Anterior cingulate cortex (tissue), 58 donors: ENCODE measurements at places on chromosomes 7 and 10.

GRCh38 chr10:68133523-68133922, 24.2 kb downstream of the MYPN start:
- DNase-seq, result no peak

GRCh38 chr10:88115968-88116367, 252.5 kb downstream of the PTEN start:
- DNase-seq, result no peak

DNA sequence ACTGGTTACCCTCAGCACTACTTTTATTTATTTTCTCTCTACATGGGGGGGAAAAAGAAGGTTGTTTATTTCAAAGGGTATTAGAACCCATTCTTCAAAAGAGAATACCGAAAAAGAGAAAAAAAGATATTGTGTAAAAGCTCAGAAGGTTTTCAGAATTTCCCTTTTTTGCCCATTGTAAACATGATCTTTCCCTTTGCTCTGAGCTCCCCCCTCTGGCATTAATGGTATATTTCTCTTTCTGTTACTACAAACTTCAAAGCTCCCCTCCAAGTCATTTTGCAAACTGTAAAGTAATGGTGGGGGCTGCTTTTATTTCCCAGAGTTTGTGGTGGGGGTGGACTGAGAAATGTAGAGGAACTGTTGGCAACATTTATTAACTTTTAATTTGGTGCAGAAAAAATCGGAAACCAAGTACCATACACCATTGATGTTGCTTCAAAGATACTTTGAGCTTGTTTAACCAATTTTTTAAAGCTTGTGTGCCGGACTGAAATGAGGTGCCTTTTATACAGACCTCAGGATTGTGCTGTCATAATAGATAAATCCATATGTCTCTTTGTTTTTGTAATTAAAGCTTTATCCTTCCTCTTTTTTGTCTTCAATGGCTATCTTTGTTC, 181.5 kb downstream of the EXOC4 start:
- no peak for DNase-seq

- no peak for DNase-seq
Measured at GRCh38 chr7:143239813-143240212, 18.0 kb downstream of the TAS2R40 start.

DNA sequence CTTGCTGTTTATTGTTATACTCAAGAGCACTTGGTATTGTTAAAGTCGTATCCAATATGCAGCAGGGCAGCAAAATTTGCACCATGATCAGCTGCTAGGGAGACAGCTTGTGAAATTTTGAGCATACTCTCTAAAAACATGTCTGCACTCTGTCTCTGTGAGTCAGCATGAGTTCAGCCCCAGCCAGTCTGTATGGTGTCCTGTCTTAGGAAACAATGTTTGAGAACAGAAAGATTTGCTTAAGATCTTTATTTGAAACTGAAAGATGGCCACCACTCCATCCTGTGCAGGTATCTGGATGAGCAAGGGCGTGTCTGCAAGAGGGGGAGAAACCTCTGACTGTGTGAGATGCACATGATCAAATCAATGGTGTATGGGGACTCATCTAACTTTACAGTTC, 97.1 kb downstream of the GNAI1 start:
- no peak for DNase-seq

GRCh38 chr10:99062591-99062990, 173.1 kb downstream of the HPSE2 start:
- no peak for DNase-seq

DNA sequence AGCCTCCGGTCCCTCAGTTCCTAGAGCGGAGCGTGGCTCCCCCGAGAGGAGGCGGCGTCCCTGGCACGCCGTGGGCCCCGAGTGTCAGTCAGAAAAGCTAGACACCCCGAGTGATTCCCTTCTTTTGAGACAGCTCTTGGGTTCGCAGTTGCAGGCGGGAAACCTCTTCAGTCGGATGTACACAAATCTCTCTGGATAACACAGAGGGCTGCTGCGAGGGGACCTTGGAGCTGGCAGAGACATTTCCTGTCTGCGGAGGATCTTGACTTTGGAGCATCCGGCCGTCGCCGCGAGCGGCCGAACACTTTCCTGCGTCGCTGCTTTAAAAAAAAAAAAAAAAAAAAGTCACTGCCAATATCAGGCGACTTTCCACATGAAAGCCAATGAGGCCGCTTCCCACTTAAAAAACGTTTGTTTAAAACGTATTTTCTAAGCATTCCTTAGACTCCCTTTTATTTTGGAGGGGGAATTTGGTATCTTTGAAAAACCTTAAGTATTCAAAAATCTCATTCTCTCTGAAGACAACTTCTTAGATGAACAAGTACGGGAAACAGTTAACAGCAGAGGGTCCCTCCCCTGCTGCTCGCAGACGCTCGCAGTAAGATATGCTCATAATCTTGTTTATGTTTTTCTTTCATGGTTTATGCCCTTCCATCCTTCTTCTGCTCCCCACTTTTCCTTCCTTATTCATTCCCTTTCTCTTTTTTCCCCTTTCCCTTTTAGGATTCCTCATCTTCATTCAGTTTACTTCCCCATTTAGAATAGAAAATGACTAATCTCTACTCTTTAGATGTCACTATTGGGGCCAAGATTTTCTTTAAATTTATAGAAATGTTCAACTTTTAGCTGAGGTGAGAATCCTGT, 10.0 kb downstream of the HHEX start:
- no peak for DNase-seq

- no peak for DNase-seq
Measured at GRCh38 chr10:17330501-17330900, 102.5 kb downstream of the VIM start.

GRCh38 chr7:111138193-111138569, 47.3 kb downstream of the LRRN3 start:
- DNase-seq, result no peak

DNA sequence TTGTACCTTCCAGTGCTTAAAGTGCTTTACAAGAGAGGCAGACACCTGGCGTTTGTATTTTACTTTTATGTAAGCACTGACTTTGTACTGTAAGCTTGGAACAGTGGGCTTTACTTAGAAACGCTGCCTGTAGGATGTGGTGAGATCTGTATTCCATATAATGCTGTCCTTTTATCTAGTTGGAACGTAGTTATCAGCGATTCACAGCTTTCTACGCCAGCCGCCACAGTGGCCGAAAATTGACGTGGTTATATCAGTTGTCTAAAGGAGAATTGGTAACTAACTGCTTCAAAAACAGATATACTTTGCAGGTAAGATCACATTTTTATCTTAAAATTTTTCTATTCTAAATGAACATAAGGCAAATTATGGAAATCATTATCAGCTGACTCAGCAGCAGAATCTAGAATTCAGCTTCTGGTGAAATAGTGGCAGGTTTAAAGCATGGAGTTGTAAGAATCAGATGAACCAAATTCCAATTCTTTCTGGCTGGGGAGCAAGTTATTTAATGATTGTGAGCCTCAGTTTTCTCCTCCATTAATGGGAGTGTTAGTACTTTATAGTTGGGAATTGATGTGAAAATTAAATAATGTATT, 91.5 kb downstream of the CUL1 start:
- no peak for DNase-seq

DNA sequence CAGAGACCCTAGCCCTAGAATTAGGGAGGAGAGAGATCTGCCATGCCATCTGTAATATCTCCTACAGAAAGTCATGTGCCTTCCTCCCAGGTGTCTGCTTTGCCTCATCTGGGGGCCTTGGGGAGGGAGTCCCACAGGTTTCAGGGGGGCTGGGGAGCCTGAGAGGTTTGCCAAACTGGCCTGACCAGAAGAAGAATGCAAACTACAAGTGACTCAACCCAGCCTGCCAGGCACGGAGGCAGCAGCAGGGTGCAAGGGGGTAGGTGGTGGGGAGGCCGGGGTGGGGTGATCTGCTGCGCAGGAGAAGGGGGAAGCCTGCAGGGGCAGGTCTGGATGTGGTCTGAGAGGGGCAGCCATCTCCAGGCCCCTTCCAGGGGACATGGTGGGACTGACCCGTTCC, 9.6 kb upstream of the TRIM8 start:
- no peak for DNase-seq

DNA sequence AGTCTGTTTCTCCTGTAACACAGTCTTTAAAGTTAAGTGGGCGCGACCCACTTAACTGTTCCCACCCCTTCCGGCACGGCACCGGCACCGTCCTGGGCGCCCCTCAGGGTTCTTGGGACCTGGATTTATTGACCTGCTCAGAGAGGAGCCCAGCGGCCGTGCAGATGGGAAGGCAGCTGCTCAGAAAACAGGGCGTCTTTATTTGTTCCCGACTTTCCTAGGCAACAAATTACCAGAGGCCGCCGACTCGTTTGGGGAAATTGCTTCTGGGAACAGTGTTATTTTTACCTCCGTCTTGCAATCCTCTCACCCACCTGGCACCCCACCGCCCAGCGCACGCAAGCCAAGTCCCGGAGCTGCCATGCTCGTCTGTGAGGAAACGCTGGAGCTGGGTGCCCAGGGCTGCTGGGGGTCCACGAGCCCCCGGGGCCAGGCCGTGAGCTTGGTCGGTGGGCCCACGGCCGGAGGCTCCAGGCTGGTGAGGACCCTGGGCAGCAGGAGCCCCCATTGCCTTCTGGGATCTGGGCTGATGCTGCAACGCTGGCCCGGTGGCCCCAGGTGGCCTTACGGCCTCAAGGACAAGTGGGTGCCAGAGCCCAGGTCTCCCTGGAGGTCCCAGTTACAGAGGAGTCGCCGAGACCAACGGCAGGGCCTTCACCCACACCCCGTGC, 14.9 kb upstream of the ADGRA1 start:
- no peak for DNase-seq

GRCh38 chr7:29258951-29259350, 64.4 kb downstream of the CHN2 start:
- DNase-seq, result no peak

DNA sequence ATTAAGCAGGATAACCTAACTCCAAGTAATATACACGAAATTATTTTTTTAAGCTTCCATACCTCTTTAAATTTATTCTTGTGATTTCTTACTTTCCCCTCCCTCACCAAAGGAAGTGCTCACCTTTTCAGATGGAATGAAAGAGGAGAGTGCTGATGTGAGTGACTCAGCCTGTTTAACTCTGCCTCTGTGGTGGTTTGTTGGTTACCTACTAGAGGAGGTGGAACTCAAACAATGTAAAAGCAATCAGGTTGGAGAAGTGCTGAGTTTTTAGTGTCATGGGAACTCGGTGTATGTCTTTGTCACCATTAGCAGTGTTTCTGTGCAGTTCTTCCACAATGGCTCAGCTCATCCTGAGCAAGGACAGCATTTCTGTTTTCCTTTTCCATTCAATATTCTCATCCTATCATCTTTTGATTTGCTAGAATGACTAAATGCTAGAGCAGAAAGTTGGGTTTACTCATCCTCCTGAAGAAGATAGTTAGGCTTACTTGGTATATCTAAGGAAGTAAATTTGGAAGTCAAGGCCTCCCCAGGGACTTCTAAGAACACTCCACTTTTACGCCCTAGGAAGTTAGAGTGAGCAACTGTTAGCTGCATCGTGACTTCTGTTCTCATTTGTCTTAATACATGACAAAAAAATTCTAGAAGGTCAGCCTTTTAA, 6.0 kb downstream of the ADD3 start:
- no peak for DNase-seq
